Progenitor cell of endocrine pancreas (in vitro differentiated cells): ENCODE measurements at places on chromosomes 5 and 9.
A peak's percentile ranks its signal among the peaks of the same experiment; 100 is the strongest.

GRCh38 chr5:140764177-140764973, 21.6 kb upstream of the PCDHA1 start:
- H3K4me3 ChIP-seq: no peak overlapping the region
- DNase-seq: no peak

GRCh38 chr5:77120706-77121105, 33.6 kb upstream of the ZBED3 start:
- H3K36me3 ChIP-seq: peaks cover 37% of the 10 kb centered on the region
- no peaks in the 10 kb centered on the region for H3K27me3 ChIP-seq
- DNase-seq: no peak

- peaks cover 6% of the 10 kb centered on the region for H3K27me3 ChIP-seq
- no peak overlapping the region for H3K4me3 ChIP-seq
- no peak for DNase-seq
- peaks cover 6% of the 10 kb centered on the region for H3K4me1 ChIP-seq
These were observed 196.6 kb downstream of the GNA14 start for GRCh38 chr9:77451507-77451906.

DNA sequence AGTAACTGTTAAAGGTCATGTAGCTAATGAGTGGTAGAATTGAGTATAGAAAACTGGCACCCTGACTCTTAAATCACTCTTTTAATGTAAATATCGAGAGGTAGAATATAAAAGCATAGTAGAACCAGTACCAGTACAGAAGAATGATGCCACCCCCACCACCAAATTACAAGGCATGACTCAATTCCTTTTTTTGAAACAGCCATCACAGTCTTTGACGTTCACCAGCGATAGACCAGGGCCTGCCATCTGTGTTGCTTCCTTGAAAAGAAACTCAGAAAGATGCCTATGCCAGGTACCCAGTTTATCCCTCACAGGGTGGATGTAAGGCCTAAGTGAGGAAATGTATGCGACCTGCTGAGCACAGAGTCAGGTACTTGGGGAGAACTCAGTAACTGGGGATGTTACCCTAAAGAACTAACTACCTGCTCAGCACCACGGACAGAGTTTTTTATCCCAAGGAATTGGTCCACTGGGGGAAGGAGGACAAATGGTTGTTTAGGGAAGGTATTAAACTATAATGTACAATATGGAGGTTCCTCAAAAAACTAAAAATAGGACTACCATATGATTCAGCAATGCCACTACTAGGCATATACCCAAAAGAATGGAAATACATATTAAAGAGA, 116.5 kb downstream of the BRINP1 start:
- H3K36me3 ChIP-seq: no peaks in the 10 kb centered on the region
- no peak for DNase-seq
- H3K27ac ChIP-seq: no peak overlapping the region
- H3K4me1 ChIP-seq: no peaks in the 10 kb centered on the region

- peak overlapping the region; percentile 80 for H3K4me3 ChIP-seq
- H3K4me1 ChIP-seq: peaks cover 31% of the 10 kb centered on the region
- no peaks in the 10 kb centered on the region for H3K36me3 ChIP-seq
- peaks cover 4% of the 10 kb centered on the region for H3K27me3 ChIP-seq
- H3K27ac ChIP-seq: peak overlapping the region; percentile 73
- DNase-seq: no peak
These were observed 373 bp downstream of the ADAMTS12 start for GRCh38 chr5:33891446-33891787.

GRCh38 chr9:120758544-120758943, 34.7 kb downstream of the FBXW2 start:
- no peaks in the 10 kb centered on the region for H3K27me3 ChIP-seq
- no peak for DNase-seq
- H3K27ac ChIP-seq: no peak overlapping the region
- no peaks in the 10 kb centered on the region for H3K4me1 ChIP-seq
- no peak overlapping the region for H3K4me3 ChIP-seq

- no peak for DNase-seq
- peaks cover 6% of the 10 kb centered on the region for H3K27me3 ChIP-seq
- H3K36me3 ChIP-seq: no peaks in the 10 kb centered on the region
- no peaks in the 10 kb centered on the region for H3K4me1 ChIP-seq
- H3K4me3 ChIP-seq: no peak overlapping the region
- no peak overlapping the region for H3K27ac ChIP-seq
These were observed 23.1 kb downstream of the FAT2 start for GRCh38 chr5:151568036-151568435.

GRCh38 chr5:9421884-9422283, 124.0 kb downstream of the SEMA5A start:
- no peak overlapping the region for H3K4me3 ChIP-seq
- no peak for DNase-seq
- no peaks in the 10 kb centered on the region for H3K27me3 ChIP-seq
- peaks cover 2% of the 10 kb centered on the region for H3K36me3 ChIP-seq
- no peak overlapping the region for H3K27ac ChIP-seq

DNA sequence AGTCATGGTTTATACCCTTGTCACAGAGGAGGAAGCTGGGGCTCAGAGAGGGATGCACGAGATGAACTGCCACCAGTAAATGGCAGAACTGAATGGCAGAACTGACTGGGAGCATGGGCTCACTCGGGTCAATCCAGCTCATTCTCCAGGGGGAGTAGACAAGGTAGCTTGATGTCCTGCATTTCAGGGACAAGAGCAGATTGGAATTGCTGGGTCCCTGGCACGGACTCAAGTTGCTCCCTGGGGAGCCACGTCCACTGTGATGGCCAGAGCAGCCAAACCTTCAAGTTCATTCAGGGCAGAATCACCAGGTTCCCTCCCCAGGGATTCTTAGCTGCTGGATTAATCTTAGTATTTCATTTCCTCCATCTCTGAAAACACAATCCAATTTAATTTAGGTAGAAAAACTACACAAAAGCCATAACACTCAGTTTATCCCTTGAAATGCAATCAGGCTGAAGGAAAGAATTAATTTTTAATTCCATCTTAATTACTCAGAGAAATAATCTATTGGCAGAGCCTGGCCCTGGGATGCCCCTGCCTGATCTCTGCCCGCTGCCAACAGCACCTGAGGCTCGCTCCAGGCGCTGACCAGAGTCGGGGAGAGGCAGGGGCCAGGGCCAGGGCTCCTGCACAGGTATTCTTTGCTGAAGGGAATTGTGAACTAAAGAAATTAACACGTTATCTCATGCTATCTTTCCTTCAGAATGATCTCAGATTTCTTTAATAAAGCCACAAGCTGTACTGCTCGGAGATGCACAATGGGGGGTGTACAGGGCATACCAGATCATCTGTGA, 42.0 kb upstream of the UNC5A start:
- peaks cover 47% of the 10 kb centered on the region for H3K27me3 ChIP-seq
- no peak overlapping the region for H3K27ac ChIP-seq

DNA sequence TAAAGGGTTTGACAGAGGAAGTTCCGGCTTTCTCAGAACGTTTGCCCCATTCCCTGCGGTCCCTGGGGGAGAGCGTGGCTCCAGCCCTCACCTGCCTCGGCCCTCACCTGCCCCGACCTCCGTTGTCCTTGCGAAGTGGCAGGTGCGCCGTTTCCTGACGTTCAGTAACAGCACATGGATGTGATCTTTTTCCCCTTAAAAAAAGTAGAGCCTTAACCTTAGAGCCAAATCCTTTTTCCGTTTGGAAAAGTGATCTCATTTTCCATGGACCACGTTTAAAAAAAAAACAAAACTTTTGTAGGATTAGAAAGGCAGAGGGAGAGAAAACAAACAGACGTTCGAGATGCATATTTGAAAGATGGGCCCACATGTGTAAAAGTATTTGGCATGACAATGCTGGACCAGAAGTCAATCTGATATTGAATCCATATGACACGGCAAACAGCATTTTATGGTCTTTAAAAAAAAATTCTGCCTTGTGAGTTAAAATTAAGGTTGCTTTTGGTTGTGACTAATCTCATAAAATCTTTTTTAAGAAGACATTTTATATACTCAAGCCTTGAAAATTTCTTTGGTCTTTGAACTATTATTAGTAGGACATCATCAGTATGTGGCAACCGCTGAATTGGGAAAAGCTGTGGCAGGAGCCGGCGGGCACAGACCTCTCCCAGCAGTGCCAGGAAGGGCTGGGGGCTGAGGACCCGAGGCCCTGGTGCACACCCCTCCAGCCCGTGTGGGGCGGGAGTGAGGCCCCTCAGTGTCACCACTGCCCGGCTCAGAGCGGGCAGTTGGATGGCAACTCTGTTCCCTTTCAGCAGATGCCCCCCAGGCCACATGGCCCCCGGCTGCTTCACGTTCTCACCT, 42.5 kb upstream of the EXOC3 start:
- no peaks in the 10 kb centered on the region for H3K4me1 ChIP-seq
- peaks cover 38% of the 10 kb centered on the region for H3K27me3 ChIP-seq
- H3K36me3 ChIP-seq: no peaks in the 10 kb centered on the region
- H3K4me3 ChIP-seq: no peak overlapping the region
- DNase-seq: peak; percentile 2
- H3K27ac ChIP-seq: peak overlapping the region; percentile 88

GRCh38 chr5:143261748-143262392, 141.6 kb downstream of the NR3C1 start:
- no peak for DNase-seq
- H3K36me3 ChIP-seq: peaks cover 1% of the 10 kb centered on the region
- H3K4me3 ChIP-seq: no peak overlapping the region
- peaks cover 7% of the 10 kb centered on the region for H3K4me1 ChIP-seq

- H3K4me3 ChIP-seq: no peak overlapping the region
- H3K27me3 ChIP-seq: no peaks in the 10 kb centered on the region
- peaks cover 2% of the 10 kb centered on the region for H3K4me1 ChIP-seq
- peaks cover 8% of the 10 kb centered on the region for H3K36me3 ChIP-seq
These were observed 56.5 kb upstream of the RNF38 start for GRCh38 chr9:36456480-36457065.

- H3K36me3 ChIP-seq: no peaks in the 10 kb centered on the region
- H3K4me1 ChIP-seq: no peaks in the 10 kb centered on the region
- peaks cover 11% of the 10 kb centered on the region for H3K27me3 ChIP-seq
- no peak overlapping the region for H3K4me3 ChIP-seq
These were observed 250.1 kb downstream of the PBX3 start for GRCh38 chr9:125997196-125997823.

GRCh38 chr9:34957492-34958410, at the start of gene PHF24:
Gene PHF24, plus strand, starts transcription at chr9:34958285. Its CDS starts 13,014 bp downstream, at chr9:34971299.
- peaks cover 59% of the 10 kb centered on the region for H3K27me3 ChIP-seq
- peak within 1 kb of the TSS; percentile 69 for H3K4me3 ChIP-seq
- H3K4me1 ChIP-seq: peaks cover 4% of the 10 kb centered on the region
- peak; percentile 24 for DNase-seq
- no peaks in the 10 kb centered on the region for H3K36me3 ChIP-seq
- H3K27ac ChIP-seq: no peak within 1 kb of the TSS

GRCh38 chr5:136157514-136157913, 24.9 kb downstream of the SMAD5 start:
- no peak overlapping the region for H3K4me3 ChIP-seq
- H3K27ac ChIP-seq: no peak overlapping the region
- no peaks in the 10 kb centered on the region for H3K27me3 ChIP-seq
- peaks cover 3% of the 10 kb centered on the region for H3K4me1 ChIP-seq

GRCh38 chr5:135266303-135266635, 132.8 kb downstream of the MACROH2A1 start:
- H3K4me1 ChIP-seq: peaks cover 12% of the 10 kb centered on the region
- H3K36me3 ChIP-seq: peaks cover 3% of the 10 kb centered on the region
- DNase-seq: no peak
- no peak overlapping the region for H3K27ac ChIP-seq
- H3K27me3 ChIP-seq: peaks cover 4% of the 10 kb centered on the region

DNA sequence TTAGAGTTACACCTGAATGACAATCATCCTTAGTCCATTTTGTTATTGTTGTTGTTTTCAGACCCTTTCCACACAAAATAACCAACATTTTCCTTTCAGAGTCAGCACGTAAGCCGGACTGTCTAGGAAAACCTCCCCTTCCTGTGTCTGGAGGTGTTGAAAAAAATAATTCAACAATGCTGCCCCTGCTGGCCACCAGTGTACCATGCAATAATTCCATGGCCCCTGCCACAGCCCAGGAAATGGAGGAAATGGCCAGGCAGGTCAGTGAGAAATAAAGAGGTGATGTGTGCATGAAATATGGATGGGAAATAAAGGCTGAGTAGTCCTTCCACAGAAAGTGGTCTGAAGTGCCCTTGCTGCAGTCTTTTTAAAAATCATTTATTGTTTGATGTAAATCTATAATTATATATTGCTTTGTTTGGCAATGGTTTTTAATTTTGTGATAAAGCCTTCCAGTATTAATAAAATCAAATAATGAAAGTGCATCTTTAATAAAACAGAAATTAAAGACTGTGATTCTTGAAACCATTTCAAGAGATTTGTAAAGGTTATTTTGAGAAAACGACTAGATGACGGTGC, 152.8 kb upstream of the PAPPA start:
- no peak overlapping the region for H3K27ac ChIP-seq
- no peak for DNase-seq
- H3K27me3 ChIP-seq: no peaks in the 10 kb centered on the region
- H3K36me3 ChIP-seq: no peaks in the 10 kb centered on the region

GRCh38 chr5:132831095-132831860, 831 bp upstream of the SHROOM1 start:
- no peak for DNase-seq
- no peaks in the 10 kb centered on the region for H3K36me3 ChIP-seq
- H3K4me3 ChIP-seq: peak overlapping the region; percentile 78

- H3K27me3 ChIP-seq: no peaks in the 10 kb centered on the region
- no peaks in the 10 kb centered on the region for H3K36me3 ChIP-seq
- no peak overlapping the region for H3K4me3 ChIP-seq
- no peak overlapping the region for H3K27ac ChIP-seq
These were observed 54.0 kb upstream of the FCN2 start for GRCh38 chr9:134826336-134827285.

- no peak overlapping the region for H3K27ac ChIP-seq
- peaks cover 1% of the 10 kb centered on the region for H3K36me3 ChIP-seq
- DNase-seq: no peak
- peak overlapping the region; percentile 14 for H3K4me3 ChIP-seq
These were observed 795 bp upstream of the ASS1 start for GRCh38 chr9:130443840-130444492.

- peaks cover 8% of the 10 kb centered on the region for H3K36me3 ChIP-seq
- no peak overlapping the region for H3K4me3 ChIP-seq
- no peaks in the 10 kb centered on the region for H3K27me3 ChIP-seq
- no peak for DNase-seq
These were observed 284.1 kb downstream of the CTNND2 start for GRCh38 chr5:11620172-11620571.

- H3K36me3 ChIP-seq: peaks cover 6% of the 10 kb centered on the region
- DNase-seq: no peak
- H3K27me3 ChIP-seq: no peaks in the 10 kb centered on the region
- no peak overlapping the region for H3K27ac ChIP-seq
- H3K4me3 ChIP-seq: no peak overlapping the region
These were observed 60.3 kb downstream of the SLC12A2 start for GRCh38 chr5:128143911-128144310.

GRCh38 chr9:91048749-91049148, 247.1 kb downstream of the SYK start:
- H3K36me3 ChIP-seq: no peaks in the 10 kb centered on the region
- DNase-seq: no peak
- H3K4me3 ChIP-seq: no peak overlapping the region
- H3K27me3 ChIP-seq: peaks cover 6% of the 10 kb centered on the region
- H3K4me1 ChIP-seq: no peaks in the 10 kb centered on the region
